Endothelial cell of umbilical vein (primary cell): ENCODE measurements at places on chromosomes 6 and 20. TPM values are rescaled to one million over a fixed set of nuclear protein-coding genes. Genes with fewer than 3 reads are reported as not detected.

DNA sequence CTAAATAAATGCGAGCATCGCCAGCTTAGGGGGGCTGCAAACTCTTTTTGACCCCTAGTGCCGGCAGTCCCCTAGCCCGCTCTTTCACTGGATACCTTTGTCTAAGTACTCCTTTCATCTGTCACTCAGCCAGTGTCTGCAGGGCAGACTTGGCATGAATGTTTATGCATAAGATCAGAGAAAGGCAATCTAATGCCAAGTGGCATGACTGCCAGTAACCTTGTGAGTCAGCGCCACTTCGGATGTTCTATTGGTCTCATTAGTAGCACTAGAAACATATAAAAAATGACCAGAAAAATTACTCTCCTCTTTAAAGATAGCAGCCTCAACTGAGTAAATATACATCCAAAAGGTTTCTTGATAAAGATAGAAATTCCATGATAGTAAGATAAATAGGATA is 192.2 kb downstream of the TBC1D32 start:
- no peak for DNase-seq

DNA sequence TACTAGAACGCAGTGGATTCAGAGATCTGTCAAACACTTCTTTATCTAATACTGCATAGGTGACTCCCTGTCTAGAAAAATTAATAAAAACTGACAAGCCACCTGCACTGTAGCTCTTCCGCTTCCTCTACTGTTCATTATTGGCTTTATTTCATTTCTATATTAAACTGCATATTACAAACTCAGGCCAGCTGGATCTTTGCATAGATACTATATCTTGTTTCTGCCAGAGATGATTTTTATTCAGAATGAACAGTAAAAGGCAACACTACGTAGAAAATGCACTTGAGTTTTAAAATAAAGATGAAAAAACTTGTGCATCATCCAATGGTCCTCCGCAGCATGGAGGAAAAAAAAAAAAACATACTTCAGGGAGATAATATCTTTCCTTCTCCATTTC is 508.3 kb downstream of the PRKN start:
- DNase-seq: no peak

- no peak for DNase-seq
Observed at GRCh38 chr20:31476643-31477215, 1.6 kb downstream of the REM1 start.

DNA sequence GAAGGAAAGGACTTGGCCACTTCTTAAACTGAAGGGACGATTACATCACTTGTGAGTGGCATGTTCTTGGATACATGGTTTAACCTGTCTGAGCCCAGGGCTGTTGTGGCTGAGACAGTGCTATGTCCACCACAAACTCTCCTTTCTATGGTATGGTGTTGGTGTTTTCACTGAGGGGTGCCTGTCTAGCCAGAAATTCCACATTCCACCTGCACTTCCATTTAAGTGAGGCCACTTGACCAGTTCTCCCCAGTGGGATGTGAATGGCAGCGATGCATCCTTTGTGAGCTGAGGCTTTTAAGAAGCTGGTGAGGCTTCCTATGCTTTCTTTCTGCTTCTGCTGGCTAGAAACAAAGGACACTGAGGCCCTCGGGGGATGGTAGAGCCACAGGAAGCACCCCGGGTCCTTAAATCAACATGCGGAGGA is 151.4 kb upstream of the CHD6 start:
- DNase-seq: no peak

GRCh38 chr20:52922436-52922835 is 49.7 kb upstream of the TSHZ2 start:
- DNase-seq: no peak

DNA sequence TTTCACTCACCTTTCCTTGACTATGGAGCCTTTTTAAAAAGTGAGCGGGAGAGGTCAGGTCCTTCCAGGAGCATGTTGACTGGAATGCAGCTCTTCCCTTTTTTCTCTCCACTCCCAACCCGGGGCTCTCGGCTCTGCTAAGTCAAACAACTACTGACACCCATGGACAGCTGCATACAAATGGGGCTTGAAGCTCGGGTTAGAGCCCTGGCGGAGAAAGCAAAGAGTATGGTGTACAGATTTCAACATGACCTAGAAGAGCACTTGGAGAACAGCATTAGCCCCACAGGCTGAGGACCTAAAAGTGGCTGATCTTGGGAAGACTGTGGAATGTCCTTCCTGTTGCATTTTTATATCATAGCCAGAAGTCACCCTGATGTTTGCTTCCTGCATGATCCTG is 162.0 kb upstream of the STMND1 start:
- DNase-seq: no peak

The DOK5 gene
- 3.5 TPM in 2 replicates for polyA plus RNA-seq

GRCh38 chr6:132734694-132735236 is 20.9 kb upstream of the VNN1 start:
- no peak for DNase-seq

DNA sequence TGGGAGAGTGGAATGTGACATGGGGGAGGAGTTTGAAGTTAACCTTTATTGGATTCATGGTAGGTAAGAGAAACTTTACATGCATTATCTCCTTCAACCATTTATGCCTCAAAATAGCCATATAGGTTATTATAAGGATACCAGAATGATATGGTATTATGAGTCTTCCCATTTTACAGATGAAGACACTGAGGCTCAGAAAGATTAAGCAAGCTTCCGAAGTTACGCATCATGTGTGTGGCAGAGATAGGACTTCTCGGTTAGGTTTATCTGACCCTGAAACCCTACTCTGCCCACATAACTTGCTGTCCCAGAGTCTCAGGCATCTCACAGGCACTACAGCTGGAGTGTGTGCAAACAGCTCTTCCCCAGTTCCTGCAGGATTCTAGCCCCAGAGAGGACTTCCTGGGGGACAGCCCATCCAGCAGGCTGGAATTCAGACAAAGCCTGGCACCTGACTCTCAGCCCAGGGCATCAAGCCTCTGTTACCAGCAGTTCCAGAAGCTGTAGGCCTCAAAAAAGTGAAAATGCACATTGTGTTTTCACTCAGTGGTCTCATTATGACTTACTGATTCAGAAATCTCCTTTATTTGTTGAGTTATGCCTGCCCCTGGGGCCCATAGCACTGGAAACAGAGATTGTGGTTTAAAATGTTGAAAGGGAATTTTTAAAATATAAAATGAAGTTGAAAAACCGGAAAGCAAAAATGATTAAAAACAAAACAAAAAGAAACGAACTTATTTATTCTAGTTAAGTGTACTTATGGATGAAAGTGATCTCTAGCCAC is 512.8 kb upstream of the CHD6 start:
- no peak for DNase-seq

DNA sequence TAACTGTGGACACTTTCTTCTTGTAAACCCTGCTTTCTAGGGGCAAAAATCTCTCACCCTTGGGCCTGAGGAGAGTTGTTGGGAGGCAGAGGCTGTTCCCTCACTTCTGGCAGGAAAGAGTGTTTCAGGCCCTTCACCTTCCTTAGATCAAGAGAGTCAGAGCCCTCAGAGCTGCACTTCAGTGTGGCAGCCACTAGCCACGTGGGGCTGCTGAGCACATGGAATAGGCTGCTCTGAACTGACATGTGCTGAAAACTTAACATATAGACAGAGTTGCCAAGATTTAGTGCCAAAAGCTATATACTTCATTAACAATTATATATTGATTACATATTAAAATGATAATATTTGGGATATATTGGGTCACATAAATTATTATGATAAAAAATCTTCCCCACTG is 4.4 kb upstream of the LMBRD1 start:
- DNase-seq: no peak

DNA sequence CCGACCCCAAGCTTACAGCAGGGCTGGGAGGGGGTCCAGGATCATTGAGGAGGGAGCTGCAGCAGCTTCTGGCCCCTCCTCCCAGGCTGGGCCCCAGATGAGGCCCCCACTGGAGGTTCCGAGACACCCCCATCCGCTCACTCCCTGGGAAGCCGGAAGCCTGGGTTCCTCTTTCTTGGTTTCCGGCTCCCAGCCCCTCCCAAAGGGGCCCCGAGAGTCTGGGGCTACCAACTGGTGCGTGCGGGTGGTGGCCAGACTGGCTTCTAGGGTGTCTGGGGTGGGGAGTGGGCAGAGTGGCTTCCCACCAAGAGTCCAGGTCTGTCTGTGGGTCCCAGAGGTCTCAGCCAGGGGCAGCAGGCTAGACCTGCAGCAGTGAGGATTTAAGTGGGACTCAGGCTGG is 2.2 kb downstream of the RGS19 start:
- DNase-seq: no peak

GRCh38 chr6:125944434-125944816 is 12.1 kb upstream of the HINT3 start:
- peak; percentile 98 for DNase-seq

DNA sequence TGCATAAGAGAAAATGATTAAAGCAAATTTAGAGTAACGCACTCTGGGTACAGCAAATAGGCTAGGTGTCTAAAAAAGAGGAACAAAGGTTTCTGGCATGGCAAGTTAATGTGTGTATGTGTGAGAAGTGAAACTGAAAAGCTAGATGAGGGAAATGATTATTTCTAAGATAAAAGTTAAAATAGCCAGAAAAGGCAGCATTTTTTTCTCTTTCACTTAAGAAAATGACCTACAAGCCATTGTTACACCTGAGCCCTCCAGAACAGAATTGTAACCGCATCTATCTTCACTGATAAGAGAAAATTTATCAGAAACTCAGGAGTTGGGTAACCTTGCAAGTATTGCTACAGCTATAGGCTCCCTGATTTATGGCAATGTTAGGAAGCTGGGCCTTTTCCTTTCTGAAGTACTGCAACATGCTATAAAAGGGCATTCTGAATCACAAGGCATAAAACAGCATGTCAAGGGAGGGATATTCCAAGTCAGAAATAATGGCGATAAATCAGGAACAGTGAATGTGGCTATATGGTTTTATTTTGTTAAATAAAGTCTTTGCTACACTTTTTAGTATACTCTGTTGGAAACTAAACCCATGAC is 395.3 kb downstream of the TBC1D32 start:
- DNase-seq: no peak

DNA sequence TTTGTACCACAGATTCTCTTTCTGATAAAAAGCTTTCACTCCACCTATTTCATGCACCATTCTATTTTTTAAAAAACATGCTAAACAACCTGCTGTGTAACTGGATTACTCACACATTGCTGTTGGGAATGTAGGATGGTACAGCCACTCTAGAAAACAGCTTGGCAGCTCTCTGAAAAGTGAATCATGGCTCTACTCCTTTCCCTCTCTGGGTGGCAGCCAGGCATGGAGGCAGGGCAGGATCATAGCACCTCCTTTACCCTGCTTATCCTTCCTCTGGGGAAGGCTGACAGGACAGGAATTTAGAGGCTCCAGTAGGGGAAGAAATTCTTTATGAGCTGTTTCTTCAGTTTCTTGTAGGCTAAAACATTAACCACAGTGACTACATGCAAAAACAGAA is 6.7 kb upstream of the VNN2 start:
- peak; percentile 12 for DNase-seq

GRCh38 chr20:41533537-41534136 is 84.5 kb downstream of the CHD6 start:
- no peak for DNase-seq

GRCh38 chr6:73523434-73524123 is 2.7 kb upstream of the EEF1A1 start:
- DNase-seq: peak; percentile 71

- DNase-seq: no peak
Observed at GRCh38 chr6:87250019-87250418, 72.4 kb upstream of the SMIM8 start.

DNA sequence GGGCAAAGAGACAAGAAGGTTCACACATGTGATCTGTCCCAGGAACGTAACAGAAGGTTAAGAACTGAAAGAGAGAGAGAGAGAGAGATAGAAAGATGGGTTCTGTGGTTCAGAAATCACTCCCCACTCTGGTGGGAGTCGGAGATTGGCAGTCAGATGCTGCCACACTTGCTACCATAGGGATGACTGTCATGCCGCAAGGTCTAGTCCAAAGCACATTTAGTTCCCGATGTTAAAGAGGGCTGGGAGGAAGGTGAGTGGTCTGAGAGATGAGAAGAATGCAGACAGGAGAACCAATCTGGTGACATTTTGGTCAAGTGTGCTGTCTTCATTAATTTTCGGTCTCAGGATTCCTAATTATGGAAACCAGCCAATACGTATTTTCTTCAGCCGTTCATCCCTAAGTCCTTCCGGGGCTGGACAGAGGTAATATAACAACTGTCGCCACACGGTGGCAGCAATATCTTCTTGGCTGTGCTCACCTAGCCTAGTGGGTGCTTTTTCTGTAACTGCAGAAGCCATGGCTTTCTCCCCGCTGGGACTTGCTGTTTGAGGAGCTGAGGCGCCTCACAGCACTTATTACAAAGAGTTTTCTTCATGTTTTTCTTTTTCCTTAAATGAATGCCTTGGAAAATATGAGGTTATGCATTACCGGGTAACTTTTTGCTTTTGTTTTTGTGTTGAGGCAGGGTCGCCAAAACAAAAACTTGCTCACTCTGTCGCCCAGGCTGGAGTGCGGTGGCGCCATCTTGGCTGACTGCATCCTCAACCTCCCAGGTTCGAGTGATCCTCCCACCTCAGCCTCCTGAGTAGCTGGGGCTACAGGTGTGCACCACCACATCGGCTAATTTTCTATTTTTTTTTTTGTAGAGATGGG is 46.0 kb downstream of the SLC35D3 start:
- peak; percentile 65 for DNase-seq

DNA sequence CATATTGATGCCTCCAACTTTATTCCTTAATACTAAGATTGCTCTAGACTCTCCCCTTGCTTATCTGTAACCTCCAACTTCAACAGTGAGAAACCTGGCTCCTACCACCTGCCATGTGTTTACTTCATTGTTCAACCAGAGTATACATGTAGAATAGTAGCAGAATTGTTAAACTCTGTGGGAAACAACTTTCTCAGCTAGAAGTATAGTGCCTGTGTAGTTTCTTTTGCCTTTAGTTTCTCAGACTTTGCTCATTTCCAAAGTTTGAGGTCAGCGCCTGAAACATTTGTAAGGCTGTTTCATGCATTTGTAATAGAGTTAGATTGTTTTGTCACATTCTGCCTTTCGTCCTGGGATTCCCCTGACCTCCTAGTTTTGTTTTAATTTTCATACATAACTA is 34.9 kb upstream of the HECA start:
- DNase-seq: no peak

DNA sequence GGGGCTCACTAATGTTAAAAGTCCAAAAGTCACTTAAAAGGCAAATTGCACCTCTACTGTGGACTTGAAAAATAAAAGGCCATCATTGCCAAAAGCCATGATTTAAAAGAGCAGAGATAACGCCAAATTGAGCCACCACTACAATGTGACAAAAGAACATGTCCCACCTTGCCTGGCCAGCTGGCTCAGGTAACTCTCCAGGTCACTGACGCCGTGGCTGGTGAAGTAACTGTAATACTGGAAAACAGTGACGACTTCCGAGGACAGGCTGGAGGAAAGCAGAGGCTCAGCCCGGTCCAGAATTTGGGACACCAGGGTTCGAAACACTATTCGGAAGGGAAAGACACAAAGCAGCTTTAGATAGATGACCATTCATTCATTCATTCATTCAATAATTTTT is 29.3 kb upstream of the ARMH2 start:
- no peak for DNase-seq

The DCDC2 gene
- not detected in 2 replicates for polyA plus RNA-seq
